ENCODE measurements at places on chromosomes 13 and 19.

GRCh38 chr19:31863122-31863521 lies 482.3 kb upstream of the ZNF507 start:
- DNase-seq, result no peak

- DNase-seq, result no peak
Observed at GRCh38 chr13:92806215-92806614, 420.4 kb upstream of the GPC6 start.

DNA sequence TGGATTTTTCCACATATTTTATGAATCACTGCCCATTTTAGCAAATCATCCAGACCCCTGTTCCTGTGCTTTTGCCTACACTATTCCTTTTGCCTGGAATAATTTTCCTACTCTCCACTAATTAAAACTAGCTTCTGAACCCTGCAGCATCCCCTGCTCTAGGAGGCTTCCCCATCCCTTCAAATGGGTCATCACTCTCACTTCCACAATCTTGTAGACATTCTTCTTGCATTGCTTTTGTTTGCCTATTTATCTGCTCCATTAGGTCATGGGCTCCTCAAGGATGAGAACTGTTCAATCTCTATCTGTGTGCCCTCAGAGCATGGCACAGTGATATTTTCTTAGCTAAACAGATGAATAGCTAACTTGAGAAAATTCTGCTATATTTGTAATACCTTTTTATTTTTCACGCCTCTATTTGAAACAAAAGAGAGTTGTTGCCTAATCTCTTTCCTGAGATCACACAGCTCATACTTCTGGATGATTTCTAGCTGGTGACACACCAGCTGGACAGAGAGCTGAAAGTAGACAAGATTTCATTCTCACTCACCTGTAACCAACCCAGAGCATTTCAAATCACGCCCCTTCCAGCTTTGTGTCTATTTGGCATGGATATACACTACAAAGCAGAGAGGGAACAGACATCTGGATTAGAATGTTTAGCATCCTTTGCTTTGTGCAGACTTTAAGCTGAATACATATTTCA lies 466.0 kb downstream of the FOXO1 start:
- no peak for DNase-seq

DNA sequence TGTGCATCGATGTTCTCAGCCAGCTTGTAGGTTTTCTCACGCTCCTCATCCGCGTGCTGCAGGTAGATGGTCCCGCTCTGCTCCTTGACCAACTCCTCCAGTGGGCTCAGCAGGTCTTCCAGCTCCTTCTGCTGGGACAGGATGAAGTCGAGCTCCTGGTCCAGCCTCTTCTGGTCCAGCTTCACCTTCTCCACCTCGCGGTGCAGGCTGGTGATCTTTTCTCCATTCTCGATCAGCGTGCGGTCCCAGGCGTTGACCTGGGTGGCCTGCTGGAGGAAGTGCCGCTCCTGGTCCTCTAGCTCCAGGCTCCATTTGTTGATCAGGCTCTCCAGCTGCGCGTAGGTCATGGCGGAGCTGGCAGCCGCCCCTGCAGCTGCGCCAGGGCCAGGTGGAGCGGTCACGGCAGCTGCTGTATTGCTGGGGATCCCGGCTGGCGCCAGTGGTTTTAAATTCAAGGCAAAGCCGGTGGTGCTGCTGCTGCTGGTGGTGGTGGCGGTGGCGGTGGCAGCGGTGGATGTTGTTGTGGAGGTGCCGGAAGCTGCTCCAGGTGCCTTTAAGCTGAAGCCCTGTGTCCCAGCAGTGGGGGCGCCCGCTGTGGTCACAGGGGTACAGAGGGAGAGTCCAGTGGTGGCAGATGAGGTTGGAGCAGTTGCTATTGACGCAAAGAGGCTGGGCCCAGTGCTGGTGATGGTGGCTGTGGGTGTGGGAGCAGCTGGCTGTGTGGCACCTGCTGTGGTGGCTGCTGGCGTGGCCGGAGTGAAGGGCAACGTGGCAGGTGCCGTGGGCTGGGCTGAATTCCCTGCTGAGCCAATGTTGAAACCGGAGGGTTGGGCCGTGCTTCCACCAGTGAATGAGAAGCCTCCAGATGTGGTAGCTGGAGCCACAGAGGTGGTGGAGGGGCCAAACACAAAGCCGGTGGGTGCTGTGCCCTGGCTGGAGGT lies 12.1 kb upstream of the IL4I1 start:
- no peak for DNase-seq

DNA sequence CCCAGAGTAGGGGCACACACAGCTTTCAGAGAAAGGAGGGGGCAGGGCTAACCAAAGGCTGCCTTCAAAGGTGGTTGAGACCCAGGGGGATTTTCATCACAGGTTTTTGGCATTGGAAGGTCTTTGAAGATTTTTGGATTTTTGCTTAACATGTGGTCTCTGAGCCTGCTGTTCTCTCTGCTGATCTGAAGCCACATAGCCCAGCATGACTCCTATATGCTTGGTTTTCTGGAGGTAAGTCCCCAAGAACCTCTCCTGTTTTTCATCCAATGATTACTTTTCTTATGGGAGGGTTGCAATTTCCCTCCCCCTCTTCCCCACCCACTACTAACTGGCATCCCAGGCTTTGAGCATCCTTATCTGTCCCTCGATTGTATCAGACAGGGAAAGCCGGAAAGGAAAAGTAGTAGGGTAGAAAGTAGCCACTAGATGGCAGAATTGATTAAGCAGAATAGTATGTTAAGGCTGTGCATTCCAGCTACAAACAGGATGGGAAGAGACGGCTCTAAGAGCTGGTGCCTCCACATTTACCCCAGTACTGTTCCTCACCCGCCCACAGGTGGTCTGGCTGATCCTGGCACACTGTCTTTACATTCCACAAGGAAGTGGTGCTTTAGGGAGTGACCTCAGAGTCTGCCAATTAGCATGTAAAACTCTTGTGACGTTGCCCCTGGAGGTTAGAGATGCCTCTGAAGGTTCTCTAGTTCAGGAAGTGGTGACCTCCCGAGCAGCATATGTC lies 218.9 kb upstream of the EDNRB start:
- no peak for DNase-seq

GRCh38 chr13:28958018-28958417 lies 137.9 kb downstream of the MTUS2 start:
- DNase-seq, result no peak

DNA sequence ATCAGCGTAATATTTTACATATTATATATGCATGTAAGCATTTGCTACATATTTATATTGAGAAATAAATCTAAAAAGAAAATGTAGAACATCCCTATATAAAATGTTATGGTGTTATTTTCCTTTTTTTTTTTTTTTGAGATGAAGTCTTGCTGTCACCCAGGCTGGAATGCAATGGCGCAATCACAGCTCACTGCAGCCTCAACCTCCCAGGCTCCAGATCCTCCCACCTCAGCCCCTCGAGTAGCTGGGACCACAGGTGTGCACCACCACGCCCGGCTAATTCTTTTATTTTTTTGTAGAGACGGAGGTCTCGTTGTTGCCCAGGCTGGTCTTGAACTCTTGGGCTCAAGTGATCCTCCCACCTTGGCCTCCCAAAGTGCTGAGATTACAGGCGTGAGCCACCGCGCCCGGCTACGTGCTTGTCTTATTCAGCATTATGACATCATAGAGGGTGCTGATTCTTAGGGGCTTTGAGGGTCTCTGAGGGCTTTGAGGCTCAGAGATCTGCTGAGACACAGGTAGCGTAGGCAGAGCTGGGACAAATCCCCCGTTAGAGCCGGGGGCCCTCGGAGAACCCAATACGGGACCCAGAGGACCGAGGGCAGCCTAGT lies 101.9 kb downstream of the GADD45B start:
- DNase-seq, result no peak

GRCh38 chr19:18507021-18507726 lies 14.7 kb downstream of the ELL start:
- DNase-seq, result no peak

DNA sequence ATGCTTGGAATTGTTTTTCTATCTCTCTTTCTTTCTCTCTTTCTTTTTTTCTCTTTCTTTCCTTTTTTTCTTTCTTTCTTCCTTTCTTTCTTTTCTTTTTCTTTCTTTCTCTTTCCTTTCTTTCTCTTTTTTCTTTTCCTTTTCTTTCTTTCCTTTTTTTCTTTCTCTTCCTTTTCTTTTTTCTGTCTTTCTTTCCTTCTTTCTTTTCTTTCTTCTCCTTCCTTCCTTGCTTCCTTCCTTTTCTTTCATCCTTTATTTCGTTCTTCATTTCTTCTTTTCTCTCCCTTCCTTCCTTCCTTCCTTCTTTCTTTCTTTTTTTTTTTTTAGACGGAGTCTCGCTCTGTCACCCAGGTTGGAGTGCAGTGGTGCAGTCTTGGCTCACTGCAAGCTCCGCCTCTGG lies 1.9 kb upstream of the MEX3D start:
- no peak for DNase-seq

DNA sequence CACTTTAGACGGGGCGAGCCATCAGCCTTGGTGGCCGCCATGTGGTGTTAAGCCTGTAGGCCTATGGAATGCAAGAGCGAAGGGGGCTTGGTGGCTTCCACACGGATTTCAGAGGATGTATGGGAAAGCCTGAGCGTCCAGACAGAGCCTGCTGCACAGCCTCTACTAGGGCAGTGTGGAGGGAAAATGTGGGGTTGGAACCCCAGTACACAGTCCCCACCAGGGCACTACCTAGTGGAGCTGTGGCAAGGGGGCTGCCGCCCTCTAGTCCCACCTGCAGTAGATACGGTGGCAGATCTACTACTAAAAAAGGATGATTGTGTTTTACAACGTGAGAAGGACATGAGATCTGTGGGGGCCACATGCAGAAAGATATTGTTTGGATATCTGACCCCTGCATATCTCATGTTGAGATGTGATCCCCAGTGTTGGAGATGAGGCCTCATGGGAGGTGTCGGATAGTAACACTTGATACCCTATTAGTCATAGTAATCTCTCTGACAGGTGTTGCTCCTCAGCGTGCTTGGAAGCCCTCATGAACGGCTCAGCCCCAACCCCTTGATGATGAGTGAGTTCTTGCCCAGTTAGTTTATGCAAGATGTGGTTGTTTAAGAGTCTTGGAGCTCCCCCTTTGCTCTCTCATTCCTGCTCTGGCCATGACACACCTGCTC lies 45.6 kb downstream of the LHFPL6 start:
- no peak for DNase-seq

DNA sequence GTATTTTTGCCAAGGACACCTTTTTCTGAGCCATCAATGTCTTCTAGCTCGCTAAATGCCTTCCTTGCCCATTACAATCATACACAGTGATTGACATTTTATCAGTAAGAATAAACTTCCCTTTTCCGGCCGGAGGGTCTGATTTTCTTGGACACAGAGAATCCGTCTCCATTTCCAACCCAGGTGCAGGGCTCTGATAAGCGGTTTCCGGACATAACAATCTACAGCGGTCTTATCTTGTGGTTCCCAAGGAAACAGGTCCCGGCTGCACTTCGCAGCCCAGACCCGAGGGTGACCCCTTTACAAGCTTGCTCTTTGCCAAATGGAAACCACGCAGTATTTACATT lies 5.1 kb upstream of the ZNF77 start:
- DNase-seq, result no peak

GRCh38 chr13:28755546-28755870 lies 36.7 kb upstream of the SLC46A3 start:
- no peak for DNase-seq

DNA sequence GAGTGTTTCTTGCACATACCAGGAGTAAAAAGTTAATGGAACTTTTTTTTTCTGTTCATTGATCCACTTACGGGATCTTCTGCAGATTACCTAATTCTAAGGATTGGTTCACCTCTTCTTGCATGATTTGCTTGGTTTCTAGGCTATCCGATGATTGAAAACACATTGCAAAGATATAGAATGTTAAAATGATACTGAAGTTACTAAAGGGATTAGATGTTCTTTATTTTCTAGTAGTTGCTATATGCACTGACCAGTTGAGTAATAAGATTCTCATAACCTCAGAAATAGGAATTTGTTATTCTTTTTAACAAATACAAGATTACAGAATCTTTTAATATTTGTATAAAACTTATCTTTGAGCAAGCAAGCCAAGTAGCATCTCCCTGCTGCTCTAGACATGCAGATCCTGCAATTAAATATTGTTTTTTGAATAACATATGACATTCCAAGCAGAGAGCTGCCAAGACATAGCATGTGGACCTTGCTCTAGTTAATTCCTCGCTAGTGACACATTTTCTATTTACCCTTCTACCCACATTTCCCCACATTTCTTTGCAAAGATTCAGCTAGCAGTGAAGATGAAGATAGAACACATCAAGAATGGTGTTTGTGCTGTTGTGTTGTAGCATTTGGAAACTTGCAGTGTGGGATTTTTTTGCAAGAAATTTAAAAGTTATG lies 51.7 kb upstream of the RNF113B start:
- no peak for DNase-seq

DNA sequence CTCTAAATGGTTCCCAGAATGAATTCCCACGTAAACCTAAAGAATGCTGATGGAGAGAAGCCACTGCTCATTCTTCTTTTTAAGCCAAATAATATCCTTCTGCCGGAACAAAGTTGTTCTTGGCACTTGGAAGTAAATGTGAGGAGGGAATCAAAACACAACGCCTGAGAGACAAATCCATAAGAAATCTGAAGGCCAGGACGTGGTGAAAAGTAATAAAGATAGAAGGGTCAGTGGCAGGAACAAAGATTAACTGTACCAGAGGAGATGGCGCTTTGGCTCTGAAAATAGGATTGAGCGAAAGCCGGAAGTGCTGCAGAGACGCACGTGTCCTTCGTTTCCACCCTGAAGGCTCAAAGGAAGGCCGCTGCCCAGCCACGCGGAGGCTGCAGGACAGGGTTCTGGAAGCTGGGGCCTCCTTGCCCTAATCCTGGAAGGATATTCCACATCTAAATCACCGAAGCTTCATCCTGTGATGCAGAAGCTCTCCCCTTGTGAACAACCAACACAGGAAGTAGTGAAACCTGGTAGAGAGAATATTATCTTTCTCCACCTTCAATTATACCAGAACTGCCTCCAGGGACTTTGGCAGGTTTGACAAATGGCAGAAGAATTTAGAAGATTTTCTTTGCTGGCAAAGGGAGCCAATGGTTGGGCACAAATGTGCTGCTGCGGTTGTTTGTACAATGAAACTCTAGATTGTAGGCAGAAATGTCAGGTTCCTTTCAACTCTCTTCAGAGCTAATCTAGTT lies 214.6 kb upstream of the SERP2 start:
- no peak for DNase-seq

- no peak for DNase-seq
Observed at GRCh38 chr19:41421314-41421713, 5.9 kb downstream of the B3GNT8 start.

DNA sequence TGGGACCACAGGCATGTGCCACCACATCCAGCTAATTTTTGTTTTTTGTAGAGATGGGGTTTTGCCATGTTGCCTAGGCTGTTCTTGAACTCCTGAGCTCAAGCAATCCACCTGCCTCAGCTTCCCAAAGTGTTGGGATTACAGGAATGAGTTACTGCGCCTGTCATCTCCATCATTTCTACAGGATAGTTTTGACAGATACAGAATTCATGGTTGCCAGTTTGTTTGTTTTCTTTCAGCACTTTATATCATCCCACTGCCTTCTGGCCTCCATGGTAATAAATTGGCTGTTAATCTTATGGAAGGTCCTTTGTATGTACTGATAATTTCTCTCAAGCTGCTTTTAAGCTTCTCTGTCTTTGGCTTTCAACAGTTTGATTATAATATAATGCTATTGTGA lies 165.2 kb downstream of the RNF17 start:
- DNase-seq, result no peak

Data from GM12891 (cell line).